SJSA1 (cell line): ENCODE measurements at places on chromosomes 6 and 20. TPM values are rescaled to one million over a fixed set of nuclear protein-coding genes. Genes with fewer than 3 reads are reported as not detected.

DNA sequence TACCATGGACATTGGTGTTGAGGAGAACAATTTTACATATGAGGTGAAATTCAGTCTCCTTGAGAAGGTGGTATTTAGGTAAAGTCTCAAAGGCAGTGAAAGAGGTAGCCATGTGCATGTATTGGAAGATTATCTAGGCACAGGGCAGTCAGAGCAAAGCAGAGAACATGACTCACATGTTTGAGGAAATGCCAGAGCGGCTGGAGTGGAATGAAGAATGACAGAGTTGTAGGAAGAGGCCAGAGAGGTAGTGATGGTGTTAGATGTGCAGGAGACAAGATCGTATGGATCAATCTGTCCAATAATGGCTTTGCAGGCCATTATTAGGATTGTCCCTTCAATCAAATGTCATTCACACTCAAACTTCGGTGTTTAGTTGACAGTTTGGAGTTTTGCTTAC, 449.4 kb upstream of the PTCHD4 start:
- DNase-seq, result peak; percentile 9

Gene NFS1
- 13.3 and 24.7 TPM in 2 replicates for total RNA-seq

- no peak for DNase-seq
Measured at GRCh38 chr6:163408352-163408991, 6.0 kb upstream of the QKI start.

DNA sequence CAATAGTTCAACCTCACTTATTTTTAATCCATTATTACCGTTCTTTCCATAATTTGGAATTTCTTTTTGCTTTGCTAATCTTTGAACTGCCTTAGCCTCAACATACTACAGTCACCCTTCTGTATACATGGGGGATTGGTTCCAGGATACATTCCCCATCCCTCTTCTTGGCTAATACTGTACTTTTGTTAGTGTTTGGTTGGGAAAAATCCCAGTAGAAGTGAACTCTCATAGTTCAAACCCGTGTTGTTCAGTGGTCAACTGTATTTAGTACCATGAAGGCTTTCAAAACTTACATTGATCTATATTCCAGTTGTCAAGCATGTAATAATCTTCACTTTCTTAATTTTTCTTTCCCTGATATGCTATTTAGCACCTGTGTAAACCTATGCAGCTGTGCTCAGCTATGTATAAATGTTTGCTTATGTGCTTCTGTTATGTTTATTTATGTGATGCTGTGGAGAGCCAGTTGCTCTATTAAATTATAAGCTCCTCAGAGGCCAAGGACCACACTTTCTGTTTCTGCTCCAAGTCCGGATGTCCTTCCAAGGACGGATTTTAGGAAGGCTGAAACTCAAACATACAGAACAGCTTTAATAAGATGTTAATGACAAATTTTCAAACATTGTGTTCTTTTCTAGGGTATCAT, 33.3 kb upstream of the LAMA4 start:
- DNase-seq, result no peak

DNA sequence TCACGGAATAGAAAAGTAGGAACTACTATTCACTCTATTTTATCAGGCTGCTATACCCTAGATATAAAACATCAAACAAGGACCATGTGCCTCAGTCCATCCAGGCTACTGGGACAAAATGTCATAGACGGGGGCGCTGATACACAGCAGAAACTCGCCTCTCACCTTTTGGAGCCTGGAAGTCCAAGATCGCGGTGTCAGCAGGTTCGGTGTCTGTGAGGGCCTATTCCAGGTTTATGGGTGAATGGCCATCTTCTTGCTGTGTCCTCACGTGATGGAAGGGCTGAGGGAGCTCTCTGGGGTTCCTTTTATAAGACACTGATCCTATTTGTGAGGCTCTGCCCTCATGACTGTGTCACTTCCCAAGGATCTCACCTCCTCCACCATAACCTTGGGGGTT, 89.5 kb downstream of the DLL1 start:
- peak; percentile 8 for DNase-seq

DNA sequence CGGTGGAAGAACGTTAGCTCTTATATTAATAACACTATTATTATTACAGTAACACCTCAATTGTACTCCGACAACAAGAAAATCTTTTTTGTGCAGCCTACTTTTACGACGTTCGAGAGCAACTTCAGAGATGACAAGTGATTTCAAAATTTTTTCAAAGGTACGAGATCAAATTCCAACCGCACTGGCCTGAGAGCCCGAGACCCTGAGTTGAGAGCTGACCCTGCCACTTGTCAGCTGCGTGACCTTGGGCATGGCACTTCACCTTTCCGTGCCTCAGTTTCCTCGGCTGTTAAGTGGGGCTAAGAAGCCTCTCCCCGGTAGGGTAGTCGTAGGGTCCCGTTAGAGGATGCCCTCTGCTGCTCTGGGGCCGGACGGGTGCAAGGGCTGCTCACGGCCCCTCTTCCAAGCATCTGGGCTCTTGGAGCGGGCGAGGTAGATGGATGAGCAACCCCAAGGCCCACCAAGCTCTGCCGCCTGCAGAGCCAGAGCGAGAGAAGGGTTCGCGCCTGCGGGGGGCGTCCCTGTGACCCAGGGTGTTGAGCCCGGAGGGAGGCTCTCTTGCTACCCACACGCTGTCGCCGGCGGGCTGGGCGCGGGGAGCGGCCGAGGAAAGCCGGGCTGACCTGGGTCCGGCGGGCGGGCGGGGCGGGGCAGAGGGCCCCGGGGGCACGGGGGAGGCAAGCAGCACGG, 510 bp downstream of the NDRG3 start:
- no peak for DNase-seq

GRCh38 chr6:119961450-119961849, 611.9 kb upstream of the MAN1A1 start:
- no peak for DNase-seq

DNA sequence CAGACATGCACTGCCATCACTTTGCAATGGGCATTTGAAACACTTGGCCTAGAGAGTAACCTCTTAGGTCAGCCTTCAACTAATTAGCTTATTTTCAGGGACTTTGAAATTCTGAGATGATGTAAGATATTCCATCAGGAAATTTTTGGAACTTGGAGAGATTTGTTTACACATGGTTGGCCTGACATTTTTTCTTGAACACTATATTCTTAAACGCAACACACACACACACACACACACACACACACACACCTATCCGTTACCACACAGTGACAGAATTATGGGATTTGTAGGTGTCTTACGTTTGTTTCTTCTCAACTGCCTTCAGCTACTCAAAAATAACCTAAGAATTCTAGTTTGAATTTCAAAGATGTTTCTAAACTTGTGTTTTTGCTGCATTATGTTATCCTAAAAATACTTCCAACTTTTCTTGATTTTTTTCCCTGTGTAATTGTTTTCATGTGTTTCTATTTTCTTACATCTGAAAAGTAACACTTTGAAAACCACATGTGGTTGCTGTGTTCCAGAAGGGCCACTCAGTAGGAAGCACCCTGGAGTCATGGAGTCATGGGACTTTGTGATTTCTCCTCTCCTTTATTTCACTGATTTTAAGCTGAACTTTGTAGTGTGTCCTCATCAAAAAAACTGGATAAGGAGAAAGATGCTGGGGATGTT, 31.9 kb downstream of the MARCKS start:
- DNase-seq, result no peak
